Activated T-cell treated with anti-CD3 and anti-CD28 coated beads for 1 hour (primary cell): ENCODE measurements at places on chromosomes 11 and 22.
A peak's percentile ranks its signal among the peaks of the same experiment; 100 is the strongest.

- no peak for DNase-seq
These were observed 129.0 kb downstream of the ETS1 start for GRCh38 chr11:128458321-128458720.

- DNase-seq, result no peak
These were observed 1.1 kb downstream of the KCNQ1 start for GRCh38 chr11:2445746-2446551.

DNA sequence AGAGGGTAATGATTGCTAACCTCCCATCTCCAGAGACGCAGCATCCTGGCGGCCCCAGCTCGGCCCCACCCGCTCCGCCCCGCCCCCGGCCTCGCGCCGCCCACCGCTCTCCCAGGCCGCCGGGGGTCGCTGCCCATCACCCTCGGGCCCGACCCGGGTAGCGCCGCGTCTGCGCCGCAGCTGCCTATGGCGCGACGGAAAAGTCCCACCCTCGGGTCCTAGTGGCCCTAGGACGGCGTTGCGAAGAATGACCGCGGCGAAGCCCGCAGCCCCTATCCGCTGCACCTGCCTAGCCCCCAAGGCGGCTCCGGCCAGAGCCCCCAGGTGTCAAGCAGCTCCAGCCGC, 457 bp downstream of the CPSF7 start:
- DNase-seq, result peak; percentile 60

GRCh38 chr11:72720047-72720446, 32.2 kb downstream of the ARAP1 start:
- DNase-seq, result no peak

GRCh38 chr11:85787809-85788760, 22.9 kb downstream of the SYTL2 start:
- DNase-seq, result no peak

GRCh38 chr11:8327761-8328192, 64.1 kb upstream of the LMO1 start:
- DNase-seq, result no peak

DNA sequence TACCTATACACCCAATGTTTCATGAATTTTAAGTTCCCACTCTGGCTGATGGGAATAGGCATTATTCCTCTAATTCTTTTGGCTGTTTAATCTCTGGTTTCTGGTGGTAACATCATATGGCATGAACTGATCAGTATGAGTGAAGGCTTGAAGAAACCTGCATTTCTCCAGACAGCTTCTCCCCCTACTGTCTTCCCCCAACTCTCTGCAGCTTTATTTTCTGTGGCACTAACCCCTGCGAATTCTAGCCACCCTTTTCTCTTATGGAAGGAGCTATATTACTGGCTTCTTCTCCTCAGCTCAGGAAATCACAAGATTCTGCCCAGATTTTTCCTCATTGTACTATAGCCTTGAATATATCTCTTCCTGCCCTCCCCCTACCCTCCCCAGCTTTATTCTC, 57.1 kb downstream of the CASP12 start:
- DNase-seq, result no peak

- no peak for DNase-seq
These were observed 8.7 kb downstream of the GRK2 start for GRCh38 chr11:67274768-67275605.

DNA sequence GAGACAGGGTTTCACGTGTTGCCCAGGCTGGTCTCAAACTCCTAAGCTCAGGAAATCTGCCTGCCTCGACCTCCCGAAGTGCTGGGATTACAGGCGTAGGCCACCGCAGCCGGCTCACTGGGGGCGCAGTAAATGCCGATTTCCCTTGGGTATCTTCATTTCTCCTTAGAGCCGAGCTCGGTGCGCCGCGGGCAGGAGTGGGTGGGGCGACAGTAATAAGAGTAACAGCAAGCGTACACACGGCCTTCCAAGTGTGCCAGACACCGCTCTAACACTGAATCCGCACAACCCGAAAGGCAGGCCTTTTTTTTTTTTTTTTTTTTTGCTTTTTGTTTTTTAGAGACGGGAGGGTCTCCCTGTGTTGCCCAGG, 500 bp upstream of the ADSL start:
- DNase-seq, result peak; percentile 41

- DNase-seq, result no peak
These were observed 135.1 kb upstream of the PITPNB start for GRCh38 chr22:28053896-28054818.

DNA sequence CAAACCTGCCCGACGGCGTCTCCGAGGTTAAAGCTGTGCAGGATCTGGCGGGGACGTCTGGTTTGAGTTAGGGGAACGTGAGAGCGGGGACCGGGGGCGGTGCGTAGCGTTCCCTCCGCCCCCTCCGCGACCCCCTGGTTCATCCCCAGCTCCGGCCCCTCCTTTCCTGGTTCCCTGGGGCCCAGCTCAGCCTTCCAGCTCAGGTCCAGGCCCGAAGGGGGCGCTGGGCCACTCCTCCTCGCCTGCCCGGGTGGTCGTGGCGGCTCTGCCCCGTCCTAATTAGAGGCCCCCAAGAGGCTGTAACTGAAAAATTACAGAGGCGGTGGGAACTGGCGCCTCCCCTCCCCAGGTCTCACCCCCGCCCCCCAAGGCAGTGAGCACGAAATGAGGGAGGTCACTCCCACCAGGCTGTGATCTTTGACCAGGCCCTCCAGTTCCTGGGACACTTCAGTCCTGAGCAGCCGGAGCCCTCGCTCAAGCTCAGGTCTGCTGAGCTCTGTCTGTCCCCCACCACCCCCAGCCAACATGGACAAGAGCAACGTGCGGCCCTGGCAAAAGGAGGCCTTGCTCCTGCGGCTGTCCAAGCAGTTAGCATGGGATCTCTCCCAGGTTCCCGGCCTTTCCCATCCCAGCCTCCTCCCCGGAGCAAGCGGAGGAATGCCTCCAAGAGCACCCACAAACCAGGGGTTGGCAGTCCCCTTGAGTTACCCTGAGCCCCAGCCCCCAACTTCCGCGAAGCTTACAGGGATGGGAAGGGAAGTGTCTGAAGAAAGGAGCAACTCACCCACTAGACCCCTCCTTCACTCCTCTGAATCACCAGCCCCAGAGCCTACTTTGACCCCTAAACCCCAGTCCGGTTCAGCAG, 3.3 kb downstream of the CD248 start:
- no peak for DNase-seq

DNA sequence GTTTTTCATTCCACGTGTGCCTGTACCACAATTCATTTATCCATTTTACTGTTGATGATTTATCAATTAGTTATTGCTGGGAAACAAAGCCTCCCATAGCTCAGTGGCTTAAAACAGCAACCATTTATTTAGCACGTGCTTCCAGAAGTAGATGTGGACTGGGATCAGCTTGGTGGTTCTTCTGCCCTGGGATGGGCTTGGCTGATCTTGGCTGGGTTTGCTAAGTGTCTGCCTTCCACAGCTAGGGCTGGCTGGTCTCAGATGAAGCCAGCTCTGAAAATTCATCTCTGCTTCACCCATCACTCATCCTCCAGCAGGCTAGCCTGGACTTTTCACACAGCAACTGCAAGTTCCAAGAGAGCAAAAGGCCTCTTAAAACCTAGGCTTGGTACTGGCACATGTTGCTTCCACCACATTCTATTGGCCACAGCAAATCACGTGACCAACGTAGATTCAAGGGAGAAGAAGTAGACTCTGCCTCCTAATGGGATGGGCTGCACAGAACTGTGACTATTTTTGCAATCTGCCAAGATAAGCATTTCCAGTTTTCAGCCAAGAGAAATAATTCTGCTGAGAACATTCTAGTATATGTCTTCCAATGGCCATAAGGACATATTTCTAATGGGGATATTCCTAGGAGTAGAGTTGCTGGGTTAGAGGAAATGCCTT, 124.9 kb downstream of the MN1 start:
- no peak for DNase-seq

DNA sequence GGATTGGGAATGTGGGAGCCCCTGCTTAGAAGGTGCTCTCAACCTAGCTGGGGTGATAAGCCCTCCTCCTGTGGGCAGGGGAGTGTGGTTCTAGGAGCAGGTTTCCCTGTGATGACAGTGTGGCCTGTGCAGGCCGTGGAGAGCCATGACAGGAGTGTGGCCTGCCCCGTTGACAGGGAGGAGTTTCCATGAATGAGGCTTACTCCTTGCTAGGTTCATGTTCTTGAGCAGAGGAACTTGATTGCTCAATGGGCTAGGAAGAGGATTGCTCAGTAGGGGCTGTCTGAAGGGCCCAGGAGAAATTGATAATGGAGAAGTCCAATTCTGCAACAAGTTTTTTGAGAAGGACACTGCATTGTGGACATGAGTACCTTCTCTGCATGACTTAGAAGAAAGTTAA, 92.0 kb downstream of the PPP6R3 start:
- DNase-seq, result no peak

DNA sequence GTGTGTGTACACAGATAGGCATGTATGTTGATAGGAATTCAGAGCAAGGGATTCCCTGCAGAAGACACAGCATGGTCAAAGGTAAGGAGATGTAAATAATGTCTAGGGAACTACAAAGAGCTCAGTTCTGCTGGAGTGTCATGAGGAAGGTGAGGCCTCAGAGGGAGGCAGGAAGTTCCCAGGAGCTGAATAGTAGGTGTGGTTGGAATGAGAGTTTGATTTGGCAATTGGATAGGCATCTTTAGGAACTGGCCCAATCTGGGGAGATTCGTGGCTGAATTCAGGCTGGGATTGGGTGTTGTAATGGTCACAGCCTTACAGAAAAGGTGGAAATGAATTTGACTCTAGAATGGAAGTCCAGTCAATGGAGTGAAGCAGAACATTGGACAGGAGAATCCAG, 123.6 kb upstream of the TIMP3 start:
- no peak for DNase-seq

GRCh38 chr22:21726650-21727049, 8.9 kb downstream of the YPEL1 start:
- no peak for DNase-seq

GRCh38 chr22:29948385-29948769, 65.4 kb downstream of the MTMR3 start:
- DNase-seq, result no peak

DNA sequence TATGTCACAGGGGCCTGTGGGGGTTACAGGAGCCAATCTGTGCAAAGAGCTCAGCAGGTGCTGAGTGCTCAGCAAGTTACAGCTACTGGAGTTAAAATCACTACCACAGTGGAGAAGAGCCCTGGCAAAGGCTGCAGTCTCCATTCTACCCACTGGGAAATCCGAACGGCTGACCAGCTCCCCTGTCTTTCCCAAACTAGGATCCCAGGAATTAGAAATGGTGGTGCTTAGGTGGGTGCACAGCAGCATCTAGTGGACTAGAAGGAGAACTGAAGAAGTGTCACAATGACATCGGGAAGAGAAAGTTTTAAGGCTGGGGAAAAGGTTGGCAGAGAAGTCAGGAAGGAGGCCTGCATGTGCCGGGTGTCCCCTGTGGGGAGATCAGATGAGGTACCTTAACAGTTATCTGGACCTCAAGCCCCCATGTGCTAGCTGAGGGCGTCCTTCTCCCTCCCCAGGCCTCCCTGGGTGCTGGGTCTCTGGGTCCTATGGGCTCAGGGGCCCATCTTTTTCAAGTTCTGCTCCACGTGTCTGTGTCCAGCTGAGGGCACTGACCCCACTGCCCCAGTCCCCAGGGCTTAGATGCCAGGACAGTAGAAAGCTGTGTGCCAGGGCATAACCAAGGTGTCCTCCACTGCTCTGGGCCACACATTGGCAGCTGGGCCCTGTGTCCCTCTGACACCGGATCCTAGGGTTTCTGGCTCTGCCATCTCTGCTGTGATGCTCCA, 1.9 kb downstream of the PIWIL3 start:
- DNase-seq, result no peak

- DNase-seq, result no peak
These were observed 13.7 kb upstream of the RAB38 start for GRCh38 chr11:88188932-88189253.

DNA sequence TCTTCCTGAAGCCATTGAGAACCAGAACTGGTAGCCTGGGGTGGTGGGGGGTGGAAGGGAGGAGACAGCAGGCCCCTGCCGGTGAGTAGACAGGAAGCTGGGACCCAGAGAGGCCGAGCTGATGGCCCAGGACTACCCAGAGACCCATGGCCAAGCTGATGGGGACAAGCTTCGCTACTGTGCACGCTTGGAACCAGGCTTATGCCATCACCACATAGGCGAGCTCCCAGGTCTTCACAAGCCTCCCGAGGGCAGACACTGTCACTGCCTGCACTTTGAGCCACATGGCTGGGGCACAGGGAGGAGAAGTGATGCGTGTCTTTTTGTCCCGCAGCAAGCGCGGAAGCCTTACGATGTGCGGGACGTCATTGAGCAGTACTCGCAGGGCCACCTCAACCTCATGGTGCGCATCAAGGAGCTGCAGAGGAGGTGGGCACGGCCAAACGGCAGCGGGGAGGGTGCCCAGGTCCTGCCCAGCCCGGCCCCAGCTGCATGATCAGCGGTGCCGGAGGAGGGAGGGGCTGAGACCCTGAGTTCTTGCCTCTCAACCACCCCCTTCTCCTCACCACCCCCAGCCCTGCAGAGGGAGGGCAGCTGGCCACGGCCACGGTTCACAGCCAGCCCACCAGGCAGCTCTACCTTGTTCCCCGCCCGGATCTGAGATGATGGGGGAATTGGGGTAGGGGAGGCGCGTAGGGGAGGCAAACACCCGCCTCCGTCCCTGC, 76.0 kb upstream of the KCNQ1OT1 start:
- DNase-seq, result no peak

GRCh38 chr11:121194731-121195596, 93.9 kb downstream of the TECTA start:
- DNase-seq, result peak; percentile 19

DNA sequence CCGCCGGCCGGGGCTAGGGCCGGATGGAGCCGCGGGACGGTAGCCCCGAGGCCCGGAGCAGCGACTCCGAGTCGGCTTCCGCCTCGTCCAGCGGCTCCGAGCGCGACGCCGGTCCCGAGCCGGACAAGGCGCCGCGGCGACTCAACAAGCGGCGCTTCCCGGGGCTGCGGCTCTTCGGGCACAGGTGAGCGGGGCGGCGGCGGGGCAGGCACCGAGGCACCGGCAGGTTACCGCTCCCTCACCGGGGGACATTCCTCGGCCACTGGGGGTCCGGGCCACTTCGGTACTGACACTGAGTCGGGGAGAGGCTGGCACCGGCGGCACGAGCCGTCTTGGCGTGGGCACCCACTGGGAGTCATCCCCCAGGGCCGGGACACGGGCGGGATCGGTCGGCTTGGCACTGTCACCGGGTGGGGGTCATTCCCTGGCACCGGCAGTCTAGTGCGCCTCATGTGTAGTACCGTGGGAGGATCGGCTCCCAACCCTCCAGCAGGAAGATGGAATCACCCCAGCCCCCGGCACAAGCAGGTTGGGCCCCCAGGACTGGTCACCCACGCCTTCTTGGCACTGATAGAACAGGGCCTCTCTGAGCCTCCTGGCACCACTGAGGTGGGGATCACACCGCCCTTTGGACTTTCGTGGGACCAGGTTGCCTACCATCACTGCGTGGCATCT, 511 bp downstream of the DGKZ start:
- DNase-seq, result no peak

DNA sequence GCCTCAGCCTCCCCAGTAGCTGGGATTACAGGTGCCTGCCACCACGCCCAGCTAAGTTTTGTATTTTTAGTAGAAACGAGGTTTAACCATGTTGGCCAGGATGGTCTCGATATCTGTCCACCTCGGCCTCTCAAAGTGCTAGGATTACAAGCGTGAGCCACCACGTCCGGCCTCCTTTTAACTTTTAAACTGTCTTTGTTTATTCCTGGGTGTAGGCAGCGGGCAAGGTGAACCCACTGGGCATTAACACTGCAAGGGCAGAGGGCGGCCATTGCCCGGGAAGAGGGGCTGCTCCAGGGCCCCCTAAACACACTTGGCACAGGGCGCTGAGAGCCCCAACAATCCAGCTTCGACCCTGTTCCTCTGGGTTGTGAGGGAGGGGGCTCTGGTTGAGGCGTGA, 693.6 kb downstream of the BRD1 start:
- DNase-seq, result no peak
